ENCODE measurements at places on chromosomes 13 and 19.
A peak's percentile ranks its signal among the peaks of the same experiment; 100 is the strongest.

- DNase-seq, result no peak
These were observed 37.8 kb upstream of the PCCA start for GRCh38 chr13:100051070-100051469.

DNA sequence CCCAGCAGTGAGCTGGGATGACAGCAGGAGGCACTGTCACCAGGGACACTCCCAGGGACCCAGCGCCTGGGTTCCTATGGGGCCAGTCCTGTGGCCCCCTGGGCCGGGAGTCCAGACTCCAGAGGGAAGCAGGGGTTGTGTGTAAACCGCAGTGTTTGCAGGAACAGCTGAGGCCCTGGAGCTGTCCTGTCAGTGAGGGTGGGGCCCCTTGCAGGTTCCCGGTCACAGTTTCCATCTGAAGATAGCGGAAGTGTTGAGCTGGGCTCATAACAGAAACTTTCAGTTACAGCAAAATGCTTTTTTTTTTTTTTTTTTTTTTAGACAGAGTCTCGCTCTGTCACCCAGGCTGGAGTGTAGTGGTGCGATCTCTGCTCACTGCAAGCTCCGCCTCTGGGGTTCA is 17.7 kb upstream of the CSNK1G2 start:
- DNase-seq, result no peak

DNA sequence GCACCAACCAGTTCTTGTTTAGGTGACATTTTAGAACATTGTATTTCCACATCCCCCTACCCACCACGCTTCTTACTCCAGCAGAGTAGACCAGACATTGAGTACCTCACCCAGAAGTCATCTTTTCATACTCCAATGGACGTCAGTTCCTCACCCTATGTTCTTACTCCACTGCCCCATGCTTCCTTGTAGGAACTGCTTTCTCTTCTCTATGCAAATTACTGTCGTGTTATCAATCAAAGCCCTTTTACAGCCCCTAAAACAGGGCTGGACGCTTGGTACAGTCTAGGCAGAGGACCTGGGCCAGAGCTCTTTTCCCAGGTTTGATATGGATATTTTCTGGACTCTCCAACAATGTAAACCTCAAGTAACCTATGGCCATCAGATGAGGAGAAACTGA is 58.2 kb downstream of the USP12 start:
- no peak for DNase-seq

DNA sequence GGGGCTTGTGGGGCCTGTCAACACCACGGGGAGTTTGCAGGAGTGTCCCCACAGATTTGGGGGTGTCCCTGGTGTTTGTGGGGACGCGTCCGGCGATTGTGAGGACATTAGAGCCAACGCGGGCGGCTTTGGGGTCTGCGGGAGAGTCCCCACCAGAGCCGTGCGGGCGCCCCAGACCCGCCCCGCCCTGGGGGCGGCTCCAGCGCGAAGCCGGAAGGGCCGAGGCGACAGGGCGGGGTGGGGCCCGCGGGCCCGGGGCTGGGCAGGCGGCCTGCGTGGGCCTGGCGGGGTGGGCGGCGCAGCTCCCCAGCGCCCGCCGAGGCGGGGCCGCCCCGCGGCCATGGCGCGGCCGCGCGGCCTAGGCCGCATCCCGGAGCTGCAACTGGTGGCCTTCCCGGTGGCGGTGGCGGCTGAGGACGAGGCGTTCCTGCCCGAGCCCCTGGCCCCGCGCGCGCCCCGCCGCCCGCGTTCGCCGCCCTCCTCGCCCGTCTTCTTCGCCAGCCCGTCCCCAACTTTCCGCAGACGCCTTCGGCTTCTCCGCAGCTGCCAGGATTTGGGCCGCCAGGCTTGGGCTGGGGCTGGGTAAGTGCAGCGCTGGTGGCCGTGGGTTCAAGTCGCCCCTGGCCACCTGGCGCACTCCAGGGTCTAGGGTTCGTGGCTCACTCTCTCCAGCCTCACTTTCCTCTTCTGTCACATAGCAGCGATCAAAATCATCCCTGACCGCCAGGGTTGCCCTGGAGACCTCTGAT is 10.3 kb downstream of the PDE4A start:
- peak; percentile 28 for DNase-seq

DNA sequence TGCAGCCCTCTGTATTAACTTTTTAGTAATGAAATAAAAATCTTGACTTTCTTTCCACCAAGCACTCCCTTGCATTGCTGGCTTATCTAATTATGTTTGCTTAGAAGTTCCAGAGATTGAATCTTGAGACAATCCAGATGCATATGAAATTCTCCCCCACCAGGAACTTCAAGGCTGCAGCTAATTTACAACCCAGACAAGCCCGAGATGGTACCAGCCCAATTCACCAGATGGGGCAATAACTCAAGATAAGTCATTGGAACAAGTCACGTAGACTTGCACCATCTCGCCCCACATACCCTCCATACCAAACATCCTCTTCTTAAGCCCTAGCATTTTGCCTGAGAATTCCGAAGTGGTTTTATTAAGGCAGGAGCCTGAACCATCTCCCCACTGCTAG is 29.0 kb downstream of the UTP14C start:
- DNase-seq, result no peak

- no peak for DNase-seq
These were observed 84.0 kb upstream of the SLC7A1 start for GRCh38 chr13:29679396-29680053.

- DNase-seq, result no peak
These were observed at the start of gene NLRP11 for GRCh38 chr19:55831846-55832245. NLRP11 (minus strand) TSS chr19:55831999; CDS start chr19:55818174, 13,825 bp downstream.

GRCh38 chr13:31035185-31035965 is 102.9 kb downstream of the TEX26 start:
- DNase-seq, result no peak

DNA sequence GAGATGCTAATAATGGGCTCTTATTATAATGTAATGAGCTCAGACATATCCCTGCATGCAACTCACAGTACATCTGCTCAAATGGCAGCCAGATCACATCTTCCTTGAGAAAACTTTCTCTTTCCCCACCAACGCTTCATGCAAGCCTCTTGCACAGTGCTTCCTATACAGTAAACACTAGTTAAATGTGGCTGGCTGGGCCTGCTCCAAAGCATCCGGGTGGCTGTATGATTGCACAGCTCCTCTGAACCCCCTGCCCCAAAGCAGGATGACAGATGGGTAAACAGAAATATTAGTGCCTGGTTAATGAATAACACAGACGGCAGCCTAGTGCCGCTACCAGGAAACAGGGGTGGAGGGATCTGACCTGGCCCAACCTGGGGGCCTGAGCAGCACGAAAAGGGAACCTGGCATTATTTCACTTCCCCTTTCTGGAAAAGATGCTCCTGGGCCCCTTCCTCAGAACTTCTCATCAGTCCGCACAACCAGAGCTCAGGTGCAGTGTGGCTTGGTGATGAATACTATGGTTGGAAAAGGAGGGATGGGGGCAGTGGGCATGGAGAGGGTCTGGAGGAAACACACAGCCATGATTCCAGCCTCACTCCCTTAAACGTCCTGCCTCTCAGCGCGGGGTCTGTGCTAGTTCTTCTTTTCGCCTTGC is 10.8 kb downstream of the FFAR2 start:
- no peak for DNase-seq

DNA sequence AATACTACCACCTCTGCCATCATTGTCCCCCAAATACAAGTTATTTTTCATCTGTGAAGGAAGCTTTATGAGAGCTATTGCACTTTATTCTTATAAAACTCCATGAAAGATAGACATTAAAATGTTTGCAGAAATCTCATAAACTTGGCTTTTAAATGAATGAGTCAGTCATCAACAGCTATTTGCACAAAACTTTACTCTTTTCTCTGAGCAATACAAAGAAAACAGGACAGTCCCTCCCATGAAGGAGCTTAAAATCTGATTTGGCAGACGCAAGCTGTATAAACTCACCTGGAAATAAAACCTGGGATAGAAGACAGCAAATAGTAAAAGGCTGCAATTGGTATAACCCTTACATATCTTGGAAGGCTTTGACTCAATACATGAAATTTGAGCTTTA is 16.6 kb upstream of the RCBTB1 start:
- no peak for DNase-seq

DNA sequence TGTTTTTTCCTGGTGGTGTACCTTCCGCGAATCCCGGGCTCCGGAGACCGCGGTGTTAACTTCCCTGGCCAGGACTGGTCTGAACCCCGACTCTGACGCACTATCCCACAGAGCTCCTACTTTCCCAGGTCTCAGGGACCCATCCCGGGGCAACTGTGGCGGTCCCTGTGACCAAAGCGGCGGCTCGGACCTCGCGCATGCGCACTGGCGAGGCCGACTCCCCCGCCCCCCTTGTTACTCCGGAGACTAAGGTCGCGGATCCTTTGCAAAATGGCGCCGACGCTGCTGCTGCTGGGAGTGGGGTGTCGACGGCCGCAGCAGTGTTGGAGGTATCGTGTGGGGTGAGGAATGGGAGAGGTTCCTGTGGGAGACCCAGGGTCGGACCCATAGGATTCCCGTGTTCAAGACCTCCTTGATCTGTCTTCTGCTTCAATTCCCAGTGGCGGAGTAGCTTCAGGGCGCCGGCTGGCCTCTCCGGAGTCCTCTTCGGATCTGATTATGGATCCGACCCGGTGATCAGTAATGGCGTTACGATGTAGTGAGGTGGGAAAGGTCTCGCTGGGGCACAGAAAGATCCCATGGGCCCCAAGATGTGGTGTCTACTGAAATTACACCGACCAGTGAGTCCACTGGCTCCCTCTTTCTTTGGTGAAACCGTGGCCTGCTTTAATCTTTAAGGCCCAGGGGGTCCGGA is 66.6 kb upstream of the ZNF527 start:
- DNase-seq, result no peak

DNA sequence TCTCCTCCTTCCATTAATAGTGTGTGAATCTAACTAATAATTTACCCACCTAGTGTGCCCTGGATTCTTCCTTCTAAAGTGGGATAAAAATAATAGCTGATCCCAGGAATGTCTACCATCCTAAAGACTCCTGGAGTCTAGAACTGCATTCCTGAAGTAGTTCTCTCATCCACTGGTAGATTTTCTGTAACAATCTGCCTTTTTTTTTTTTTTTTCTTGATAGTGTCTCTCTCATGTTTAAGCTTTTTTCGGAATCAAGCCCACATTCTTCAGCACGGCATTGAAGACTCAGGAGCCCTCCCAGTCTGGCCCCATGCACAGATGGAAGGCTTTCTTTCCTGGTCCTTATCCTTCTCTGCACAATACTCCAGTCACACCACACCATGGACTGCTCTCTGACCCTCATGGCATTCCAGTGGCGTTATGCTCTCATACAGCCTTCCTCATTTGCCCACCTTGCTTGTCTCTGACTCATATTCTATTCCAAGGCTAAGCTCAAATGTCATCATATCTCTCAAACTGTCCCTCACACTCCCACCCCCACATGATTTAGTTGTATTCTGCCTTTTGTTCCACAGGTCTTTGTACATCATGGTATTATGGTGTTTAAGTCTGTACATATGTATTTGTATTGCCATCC is 68.7 kb upstream of the FRY start:
- DNase-seq, result no peak

- DNase-seq, result no peak
These were observed 4.4 kb downstream of the PPP1R37 start for GRCh38 chr19:45097450-45097775.

DNA sequence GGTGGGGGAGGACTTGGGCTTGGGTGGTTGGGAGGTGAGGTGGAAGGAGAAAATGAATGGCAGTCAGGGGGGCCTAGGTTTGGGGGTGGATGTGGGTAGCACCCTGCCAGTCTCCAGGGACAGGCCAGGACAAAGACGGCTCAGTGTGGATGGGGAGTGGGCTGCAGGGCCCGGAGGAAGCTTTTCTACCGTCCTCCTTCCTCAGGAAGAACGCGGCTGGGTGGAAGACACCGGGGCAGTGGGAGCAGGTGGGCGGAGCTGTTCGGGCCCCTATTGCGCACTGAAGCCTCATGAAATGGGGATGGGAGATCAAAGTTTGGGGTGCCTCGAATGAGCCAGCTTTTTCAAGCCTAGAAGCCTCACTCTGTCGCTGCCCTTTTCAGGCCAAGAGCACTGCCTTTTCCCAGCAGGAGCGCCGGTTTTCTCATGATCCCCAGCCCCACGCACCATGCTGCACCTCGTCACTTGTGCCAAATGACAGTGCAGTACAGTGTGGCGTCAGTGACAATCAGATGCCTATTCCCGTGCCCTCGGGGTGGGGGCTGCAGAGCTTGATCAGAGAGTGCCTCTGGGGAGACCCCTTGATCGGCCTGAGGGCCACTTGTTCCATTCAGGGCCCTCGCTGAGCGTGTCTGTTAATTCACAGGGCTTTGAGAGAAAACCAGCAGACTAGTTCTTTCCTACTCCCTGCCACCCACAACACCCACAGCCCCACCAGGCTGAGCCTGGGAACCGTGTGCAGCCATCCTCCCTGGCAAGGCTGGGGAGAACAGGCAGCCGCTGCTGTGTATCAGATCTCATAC is 1.5 kb downstream of the CALM3 start:
- no peak for DNase-seq

DNA sequence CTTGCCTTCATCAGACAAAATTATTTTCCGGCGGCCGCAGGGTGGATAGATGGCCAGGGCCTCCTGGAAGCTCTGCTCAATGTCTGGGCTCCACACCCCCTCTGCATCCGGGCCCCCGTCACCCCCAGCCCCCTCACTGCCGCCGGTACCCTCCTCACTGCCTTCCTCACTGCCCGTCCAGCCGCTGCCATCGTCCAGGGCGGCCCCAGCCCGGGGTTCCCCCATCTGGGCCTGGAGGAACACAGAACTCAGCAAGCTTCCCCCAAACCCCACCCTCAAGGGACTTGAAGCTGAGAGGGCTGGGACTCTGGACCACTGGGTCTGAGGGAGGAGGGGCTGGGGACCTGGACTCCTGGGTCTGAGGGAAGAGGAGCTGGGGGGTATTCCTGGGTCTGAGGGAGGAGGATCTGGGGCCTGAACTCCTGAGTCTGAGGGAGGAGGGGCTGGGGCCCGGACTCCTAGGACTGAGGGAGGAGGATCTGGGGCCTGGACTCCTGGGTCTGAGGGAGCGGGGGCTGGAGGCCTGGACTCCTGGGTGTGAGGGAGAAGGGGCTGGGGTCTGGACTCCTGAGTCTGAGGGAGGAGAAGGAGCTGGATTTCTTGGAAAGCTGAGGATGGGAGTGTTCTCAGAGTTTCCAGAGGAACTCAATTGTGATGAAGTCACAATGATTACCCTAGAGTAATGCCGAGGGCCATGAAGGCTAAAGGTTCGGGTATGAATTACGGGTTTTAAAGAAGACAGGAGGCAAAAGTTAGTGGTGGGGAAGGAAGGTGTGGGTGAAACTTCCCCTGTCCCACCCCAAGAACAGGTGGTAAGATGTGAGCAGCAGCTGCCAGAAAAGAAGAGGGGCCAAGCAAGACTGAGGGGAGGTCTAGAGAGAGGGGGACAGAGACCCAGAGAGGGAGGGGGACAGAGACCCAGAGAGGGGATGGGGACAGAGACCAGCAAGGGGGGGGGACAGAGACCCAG is 2.1 kb downstream of the TEAD2 start:
- no peak for DNase-seq

GRCh38 chr19:20060282-20060681 is 17.5 kb upstream of the ZNF90 start:
- no peak for DNase-seq

GRCh38 chr19:29927944-29928625 is 14.0 kb upstream of the URI1 start:
- DNase-seq, result no peak

- DNase-seq, result no peak
These were observed 4.9 kb upstream of the ZNF808 start for GRCh38 chr19:52522551-52522950.

GRCh38 chr13:49185264-49185663 is 34.9 kb upstream of the MLNR start:
- no peak for DNase-seq

- no peak for DNase-seq
These were observed 2.4 kb upstream of the CTXN1 start for GRCh38 chr19:7928334-7928706.

GRCh38 chr19:7461841-7462629 is 26.8 kb downstream of the PEX11G start:
- DNase-seq, result no peak

Measured in AG09319 (cell line).